ENCODE measurements at places on chromosomes 16 and 17.

DNA sequence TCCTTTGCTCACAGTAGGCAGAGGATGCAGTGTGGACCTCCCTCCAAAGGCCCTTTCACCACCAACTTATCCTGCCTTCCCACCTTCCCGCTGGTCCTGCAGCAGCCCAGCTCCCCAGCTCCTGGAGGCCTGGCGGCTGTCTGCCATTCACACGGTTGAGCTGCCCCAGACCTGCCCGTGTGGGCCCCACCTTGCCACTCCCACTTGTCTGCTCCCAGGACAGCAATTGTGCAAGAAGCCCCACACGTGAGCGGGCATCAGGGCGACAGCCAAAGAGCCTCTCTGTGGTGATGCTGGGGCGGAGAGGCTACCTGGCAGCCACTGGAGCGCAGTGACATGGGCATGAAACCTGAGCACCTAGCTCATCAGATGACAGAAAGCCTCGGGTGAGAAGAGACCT lies 248.6 kb upstream of the MAF start:
- no peak for DNase-seq

DNA sequence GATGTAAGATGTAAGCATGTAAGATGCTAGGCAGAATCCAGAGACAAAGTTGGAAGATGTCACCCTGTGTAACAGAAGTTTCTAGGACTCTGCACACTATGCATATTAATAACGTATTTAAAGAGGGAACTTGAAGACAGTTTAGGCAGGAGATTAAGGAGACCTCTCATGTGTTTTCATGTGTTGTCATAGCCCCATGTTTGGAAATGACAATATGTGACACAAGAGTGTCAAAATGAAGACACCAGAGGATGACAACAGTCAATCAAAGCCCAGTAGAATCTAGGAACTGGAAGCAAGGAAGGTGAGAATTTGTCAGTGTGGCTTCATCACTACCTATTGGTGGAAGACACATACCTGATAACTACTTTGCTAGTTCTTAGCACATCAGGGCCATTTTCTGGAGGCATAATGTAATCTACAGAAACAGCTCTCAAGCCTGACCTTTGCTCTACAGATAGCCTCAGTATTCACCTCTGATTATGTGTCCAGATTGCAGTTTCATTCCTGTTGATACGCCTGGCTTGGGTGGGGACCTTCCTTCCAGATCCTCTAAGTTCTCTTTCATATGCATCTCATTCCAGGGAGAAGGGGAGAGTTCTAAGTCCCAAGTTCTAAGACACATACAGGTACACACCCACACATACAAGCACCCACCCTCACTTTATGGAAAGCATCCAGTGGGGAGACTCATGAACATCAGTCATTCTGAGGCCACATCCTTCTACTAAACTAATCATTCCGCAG lies 26.3 kb downstream of the PMP22 start:
- DNase-seq, result no peak

DNA sequence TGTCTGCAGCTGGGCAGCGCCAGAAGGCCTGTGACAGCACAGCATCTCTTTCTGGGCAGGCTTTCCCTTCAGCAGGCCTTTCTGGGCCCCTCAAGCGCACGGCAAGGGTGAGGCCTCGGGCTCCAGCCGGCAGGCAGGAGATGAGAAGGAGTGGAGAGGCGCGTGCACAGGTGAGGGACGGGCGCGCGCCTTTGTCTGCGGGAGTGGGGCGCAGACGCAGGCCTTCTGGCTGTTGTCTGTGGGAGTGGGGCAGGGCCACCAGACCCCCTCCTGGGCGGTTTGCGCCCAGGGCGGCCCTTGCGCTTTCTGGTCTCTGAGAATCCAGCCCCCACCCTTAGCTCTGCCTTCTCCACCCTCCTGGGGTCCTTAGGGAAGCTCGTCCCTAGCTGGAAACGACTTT lies 6.5 kb downstream of the ZNF205 start:
- DNase-seq, result no peak

- peak; percentile 37 for DNase-seq
Measured at GRCh38 chr16:25257956-25258860, 563 bp upstream of the ZKSCAN2 start.

- no peak for DNase-seq
Measured at GRCh38 chr17:45997624-45998023, 1.4 kb upstream of the STH start.

GRCh38 chr17:40605306-40605705 lies 40.0 kb upstream of the CCR7 start:
- DNase-seq, result no peak

DNA sequence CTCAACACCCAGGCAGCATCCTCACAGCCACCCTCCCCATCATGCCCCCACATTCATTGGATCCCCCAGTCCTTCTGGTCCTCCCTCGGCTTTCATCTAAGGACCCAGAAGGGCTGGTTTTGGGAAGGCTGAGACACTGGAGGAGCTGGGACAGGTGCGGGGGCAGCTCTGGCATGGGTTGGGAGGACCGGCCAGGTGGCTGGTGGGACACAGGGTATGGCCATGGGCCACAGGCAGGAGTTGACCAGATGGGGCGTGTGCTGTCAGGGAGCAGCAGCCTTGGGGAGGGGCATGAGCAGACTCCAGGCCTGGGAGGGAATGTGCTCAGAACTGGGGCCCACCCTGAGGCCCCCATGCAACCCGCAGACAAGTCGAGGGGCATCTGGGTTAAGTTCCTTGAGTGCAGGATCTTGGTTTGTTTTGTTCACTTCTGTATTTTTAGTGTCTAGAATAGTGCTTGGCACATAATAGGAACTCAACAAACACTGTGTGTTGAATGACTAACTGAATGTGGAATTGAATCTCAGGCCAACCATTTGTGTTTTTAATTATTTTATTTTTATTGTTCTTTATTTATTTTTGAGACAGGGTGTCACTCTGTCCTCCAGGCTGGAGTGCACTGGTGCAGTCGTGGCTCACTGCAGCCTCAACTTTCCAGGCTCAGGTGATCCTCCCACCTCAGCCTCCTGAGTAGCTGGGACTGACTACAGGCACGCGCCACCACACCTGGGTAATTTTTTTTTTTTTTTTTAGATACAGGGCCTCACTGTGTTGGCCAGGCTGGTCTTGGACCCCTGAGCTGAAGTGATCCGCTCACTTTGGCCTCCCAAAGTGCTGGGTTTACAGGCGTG lies 5.6 kb downstream of the P2RX1 start:
- no peak for DNase-seq

DNA sequence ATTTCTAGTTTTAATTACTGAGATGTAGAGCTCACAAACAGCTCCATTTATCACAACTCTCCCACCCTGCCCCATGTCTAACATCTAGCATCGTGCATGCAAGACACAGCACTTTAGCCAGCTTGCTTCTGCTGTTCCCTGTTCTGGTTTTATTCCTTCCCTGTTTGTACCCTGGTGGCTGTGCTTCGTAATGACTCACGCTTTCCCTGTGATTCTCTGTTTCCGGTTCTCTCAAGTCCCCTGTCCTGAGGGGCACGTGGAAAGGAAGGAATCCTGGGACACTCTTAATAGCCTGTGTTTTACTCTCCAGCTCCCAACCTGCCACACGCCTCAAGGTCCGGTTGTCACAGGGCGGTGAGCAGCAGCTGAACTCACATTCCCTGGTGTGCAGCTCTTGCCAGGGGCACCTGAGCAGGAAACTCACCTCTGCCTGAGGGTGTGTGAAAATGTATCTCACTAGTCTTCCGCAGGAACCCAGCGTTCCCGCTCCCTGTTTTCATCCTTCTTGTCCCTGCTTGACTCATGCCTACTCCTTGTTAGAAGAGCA lies 10.6 kb downstream of the SHISA6 start:
- no peak for DNase-seq

GRCh38 chr17:30393491-30393890 lies 14.8 kb downstream of the CPD start:
- no peak for DNase-seq

DNA sequence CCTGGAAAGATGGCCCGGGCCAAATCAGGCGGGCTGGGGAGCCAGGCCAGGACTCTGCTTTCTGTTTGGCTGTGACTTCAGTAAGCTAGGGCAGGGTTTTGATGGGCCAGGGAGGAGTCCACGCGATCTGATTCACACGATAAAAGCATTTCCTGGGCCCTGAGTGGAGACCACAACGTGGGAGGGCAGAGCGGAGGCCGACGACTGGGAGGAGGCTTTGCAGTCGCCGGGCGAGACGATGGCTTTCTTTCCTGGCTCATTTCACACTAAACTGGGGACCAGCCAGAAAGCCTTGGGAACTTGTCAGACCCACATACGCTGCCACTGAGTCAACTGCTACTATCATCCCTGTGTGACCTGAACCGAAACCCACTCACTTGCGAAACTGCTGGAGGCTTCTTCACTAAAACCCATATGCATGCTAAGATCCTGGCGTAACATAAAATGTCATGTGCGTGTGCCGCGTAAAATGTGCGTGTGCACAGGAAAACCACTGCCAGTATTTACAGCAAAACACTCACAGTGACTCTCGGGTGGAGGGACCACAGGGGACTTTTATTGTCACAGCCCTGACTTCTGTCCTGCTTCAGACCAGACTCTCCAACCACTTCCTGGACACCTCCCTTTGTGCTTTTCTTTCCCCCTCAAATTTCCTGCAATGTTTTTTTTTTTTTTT lies 14.2 kb upstream of the RHBDF2 start:
- no peak for DNase-seq

DNA sequence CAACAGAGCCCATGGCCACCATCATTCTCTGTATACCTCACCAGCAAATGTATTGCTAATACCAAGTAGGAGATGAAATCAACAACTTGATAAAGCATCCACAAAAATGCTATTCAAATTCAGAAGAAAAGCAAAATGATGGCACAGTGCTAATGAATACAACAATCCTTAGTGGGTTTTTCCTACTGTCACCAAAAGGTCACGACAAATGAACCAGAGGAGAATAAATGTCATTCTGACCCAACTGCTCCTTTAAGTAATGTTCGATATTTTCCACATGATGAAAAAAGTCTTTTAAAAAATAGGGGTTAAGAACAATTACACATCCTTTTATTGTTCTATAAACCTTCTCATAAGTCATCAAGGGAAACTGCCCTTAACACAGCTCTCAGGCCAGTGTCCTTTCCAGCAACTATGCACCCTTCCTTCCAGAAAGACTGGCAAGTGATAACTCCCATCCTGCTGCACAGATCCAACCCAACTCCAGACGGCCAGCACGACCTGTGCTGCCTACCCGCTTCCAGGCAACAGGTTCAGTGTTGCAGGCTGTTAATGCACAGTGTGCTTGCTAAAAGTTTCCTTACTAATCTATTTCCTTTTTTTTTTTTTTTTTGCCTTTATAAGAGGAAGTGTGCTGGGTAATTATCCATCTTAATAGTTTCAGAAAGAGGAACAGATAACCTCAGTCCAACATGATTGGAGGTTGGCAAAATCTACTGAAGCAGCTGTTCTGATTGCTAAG lies 15.4 kb downstream of the FBXO31 start:
- DNase-seq, result no peak

DNA sequence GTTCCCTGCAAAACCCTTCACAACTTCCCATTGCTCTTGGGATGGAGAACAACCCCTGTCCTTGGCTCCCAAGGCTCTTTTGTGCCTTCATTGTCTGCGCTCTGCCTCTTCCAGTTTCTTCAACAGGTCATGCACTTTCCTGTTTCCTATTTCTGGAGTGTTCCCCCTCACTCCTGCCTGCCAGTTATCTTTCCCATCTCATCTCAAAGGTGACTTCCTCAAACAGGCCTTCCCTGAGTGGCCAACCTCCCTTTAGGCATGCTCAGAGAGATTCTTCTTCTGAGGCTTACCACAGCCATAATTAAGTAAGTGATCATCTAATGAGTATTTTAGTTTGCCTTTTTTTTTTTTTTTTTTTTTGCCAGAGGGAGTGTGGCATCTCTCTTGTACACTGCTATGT lies 2.9 kb upstream of the CYLD start:
- no peak for DNase-seq

DNA sequence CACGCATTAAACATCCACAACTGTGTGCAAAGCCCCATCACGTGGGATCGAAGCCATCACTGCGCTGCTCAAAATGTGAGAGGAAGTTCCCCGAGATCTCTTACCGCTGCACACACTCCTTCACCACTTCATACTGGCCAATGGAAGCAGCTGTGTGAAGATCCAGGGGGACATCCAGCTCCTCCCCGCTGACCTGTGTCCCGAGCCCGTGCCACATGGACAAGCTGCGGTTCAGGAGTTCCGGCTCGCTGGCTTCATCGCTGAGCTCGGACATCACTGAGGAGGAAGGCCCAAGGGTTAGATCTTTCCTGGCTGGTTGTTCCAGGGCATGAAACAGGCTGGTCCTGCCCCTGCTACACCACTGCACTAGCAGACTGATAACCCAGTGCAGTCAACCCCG lies 4.2 kb downstream of the ANKS3 start:
- DNase-seq, result no peak

- no peak for DNase-seq
Measured at GRCh38 chr16:49513040-49513439, 139.4 kb downstream of the C16orf78 start.

GRCh38 chr17:12078791-12079190 lies 58.1 kb downstream of the MAP2K4 start:
- no peak for DNase-seq

DNA sequence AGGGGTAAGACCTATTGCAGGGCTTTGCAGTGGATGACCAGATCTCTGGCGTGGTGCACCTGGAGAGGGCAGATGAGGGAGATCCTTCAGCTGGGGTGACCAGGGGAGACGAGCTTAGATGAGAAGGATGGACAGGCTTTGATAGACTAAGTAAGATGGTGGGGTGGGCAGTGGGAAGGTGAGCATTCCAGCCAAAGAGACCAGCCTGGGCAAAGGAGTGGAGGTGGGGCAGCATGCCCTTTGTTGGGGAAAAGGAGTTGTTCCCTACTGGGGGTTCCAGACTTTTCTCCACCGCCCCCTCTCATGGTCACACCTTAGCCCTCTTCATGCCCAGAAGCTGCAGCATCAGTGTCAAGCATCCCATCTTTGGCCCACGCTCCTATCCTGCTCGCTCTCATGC lies 27.6 kb downstream of the ANKRD40 start:
- DNase-seq, result no peak

- no peak for DNase-seq
Measured at GRCh38 chr17:74610108-74610507, 13.4 kb downstream of the CD300E start.

DNA sequence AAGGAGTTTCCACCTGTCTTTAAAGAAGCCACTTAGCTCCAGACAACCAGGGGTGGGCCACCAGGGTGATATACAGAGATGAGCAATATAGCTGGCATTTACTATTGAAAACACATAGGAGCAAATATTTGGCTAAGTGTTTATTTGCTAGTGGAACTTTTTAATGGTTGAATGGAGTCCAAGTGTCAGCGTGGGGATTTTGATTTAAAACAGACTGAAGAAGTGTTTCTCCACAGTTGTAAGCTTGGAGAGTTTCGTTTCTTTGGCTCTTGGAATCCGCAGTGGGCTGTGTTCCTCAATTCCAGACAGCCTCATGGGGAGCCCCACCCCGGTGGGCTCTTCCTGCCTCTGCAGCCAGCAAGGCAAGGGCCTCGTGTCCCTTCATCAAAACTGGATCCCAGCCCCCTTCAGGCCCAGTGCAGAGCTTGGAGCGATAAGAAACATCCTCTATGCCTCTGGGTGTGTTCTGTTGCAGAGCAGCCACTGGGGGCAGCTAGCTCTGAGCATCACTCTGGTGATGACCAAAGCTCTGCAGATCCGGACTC lies 36.1 kb downstream of the NOG start:
- DNase-seq, result no peak

- DNase-seq, result no peak
Measured at GRCh38 chr17:28119046-28119445, 76.6 kb downstream of the NLK start.

GRCh38 chr17:68291836-68292688 lies 767 bp downstream of the ARSG start:
- peak; percentile 41 for DNase-seq

GRCh38 chr16:89873972-89874689 lies 739 bp downstream of the TCF25 start:
- no peak for DNase-seq

GRCh38 chr17:55090079-55090492 lies 121.5 kb downstream of the STXBP4 start:
- no peak for DNase-seq

- DNase-seq, result peak; percentile 79
Measured at GRCh38 chr17:77209330-77209748, 68.6 kb downstream of the SEC14L1 start.

Measured in NCI-H2081 treated with DMSO at 0.1 percent for 48 hours (cell line).